Non-pigmented ciliary epithelial cell (primary cell): ENCODE measurements at places on chromosomes 6 and 20.
A peak's percentile ranks its signal among the peaks of the same experiment; 100 is the strongest.

DNA sequence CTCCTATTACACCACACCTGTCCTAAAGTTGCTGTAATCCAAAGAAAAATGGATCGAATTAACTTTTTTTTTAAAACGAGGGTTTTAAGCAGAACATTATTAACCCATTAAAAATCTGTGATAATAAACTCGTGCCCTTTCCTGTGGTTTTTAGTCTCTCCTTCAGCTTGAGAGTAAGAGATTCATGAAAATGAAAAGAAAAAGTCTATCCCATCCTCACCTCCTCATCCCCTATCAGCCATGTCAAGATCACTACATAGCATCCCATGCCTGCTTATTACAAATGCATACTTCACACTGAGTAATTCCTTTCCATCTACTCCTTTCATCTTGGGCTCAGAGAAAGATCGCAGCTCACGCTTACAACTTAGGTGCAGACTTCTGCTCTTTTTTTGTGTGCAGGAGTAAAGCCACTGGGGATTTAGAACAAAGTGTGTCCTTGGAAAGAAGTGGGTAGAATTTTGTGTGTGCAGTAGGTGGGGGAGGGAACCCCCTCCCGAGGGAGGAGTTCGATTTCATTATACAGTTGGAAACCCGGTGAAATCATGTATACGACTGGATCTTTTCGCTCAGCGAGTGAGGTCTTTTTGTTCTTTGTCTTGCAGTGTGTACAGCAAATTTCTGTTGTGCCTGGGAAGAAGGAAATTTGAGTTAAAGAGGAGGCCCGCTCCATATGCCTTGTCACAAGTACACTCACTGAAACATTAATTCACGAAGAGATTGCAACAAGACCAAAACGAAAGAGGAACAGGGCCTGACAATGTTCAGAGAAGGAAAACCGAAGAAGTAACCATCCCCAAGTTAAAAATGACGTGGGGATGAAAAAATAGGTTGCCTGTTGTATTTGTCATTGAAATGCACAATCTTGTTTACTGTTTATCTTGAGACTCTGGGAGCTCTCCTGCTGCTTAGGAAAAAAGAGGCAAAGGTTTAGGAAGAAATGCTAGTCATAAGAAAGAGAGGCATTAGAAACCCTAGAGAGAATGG lies 146.5 kb upstream of the ZNF217 start:
- no peak for DNase-seq

DNA sequence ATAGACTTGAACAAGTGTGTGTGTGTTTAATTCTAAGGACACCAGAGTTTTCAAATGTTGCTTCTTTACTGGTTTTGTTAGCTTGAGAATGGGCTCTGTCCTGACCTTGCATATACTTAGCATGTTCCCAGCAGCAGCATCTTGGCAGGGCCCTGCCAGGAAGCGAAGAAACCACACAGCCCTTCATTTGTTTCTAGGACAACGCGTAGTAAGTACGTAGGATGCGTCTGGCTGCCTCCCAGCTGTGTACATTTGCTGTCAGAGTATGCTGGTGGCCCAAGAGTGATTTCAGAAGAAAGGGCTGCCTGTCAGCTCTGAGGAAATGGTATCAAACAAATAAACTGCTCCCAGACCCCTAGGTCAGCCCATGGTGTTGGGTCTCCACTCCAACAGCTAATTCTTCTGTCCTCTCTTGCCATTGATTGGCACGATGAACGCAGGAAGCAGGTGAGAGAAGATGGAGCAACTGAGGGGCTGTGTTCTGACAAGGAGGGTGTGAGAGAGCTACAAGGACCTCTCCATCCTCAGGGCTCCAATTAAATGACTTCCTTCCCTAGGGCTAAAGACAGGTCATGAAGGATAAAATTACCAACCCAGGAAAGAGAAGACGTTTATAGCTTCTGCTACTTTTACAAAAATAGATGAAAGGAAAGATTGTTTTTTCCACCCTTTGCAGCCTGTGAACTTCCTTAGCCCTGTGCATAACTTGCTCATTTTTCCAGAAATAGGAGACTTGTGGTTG lies 55.9 kb upstream of the HDDC2 start:
- no peak for DNase-seq

- no peak for DNase-seq
Measured at GRCh38 chr6:38572186-38572813, 67.4 kb downstream of the BTBD9 start.

- DNase-seq: no peak
Measured at GRCh38 chr6:170280689-170281045, 10.2 kb downstream of the DLL1 start.

- DNase-seq: no peak
Measured at GRCh38 chr6:112204350-112204706, 50.0 kb downstream of the LAMA4 start.

GRCh38 chr6:55877283-55877682 lies 1.9 kb upstream of the BMP5 start:
- no peak for DNase-seq

DNA sequence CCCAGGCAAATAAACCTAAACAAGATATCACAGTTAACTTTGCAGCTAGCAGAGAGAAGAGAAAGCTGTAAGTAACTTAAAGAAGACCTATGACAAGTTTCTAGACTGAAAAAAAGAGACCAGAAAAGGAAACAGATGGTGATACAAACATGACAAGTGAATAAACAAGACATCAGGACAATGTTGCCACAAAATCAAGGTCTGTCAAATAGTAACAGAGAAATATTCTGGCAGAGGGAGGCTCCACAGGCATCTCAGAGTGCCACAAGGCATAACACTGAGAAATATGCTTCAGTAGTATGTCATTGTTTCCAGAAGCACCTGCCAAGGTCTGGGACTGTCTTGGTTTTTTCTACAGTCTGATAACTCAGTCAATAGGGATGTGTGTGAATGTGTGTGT lies 332.2 kb downstream of the KHDRBS2 start:
- DNase-seq: no peak

DNA sequence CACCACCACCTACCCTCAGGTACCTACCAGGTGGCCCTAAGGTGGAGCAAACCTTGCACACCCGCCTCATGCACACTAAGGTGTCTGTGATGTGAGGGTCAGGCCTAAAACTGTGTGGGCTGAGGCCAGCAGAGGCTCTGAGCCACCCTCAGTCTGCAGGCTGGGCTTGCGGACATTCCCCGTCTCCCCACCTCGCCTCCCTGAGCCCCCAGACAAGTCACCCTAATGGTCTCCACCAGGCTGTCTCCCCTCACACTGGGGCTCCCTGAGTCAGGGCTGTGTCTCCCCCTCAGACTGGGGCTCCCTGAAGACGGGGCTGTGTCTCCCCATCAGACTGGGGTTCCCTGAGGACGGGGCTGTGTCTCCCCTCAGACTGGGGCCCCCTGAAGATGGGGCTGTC lies 12.5 kb downstream of the PRPH2 start:
- DNase-seq: no peak

DNA sequence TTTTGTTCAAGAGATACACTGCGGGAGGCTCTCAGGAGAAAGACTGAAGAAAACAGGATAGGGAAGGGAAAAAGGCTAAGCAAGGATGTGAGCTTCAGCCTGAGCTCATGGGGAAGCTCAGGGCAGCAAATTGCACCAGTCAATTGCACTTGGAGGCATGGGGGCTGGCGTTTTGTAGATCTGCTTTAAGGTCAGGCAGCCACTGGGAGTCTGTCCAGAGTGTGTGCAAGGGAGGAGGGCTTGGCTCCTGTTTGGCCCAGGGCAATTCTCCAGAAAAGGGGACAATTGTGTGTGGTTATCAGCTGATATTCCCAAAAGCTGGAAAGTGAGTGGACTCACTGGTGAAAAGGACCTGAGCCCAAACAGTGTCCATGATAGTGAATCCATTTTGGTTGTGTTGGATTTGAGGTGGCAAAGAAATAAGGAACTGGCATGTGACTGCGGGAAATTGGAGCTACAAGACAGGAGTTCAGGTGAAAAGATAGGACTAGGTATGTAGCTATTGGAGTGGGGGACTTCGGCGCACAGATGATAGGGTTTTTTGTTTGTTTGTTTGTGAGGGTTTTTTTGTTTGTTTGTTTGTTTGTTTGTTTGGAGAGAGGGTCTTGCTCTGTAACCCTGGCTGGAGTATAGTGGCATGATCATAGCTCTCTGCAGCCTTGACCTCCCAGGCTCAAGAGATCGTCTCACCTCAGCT lies 22.3 kb upstream of the IER3 start:
- DNase-seq: no peak

GRCh38 chr6:39792540-39793450 lies 619 bp downstream of the DAAM2 start:
- no peak for DNase-seq

GRCh38 chr20:16803965-16804792 lies 56.0 kb downstream of the OTOR start:
- no peak for DNase-seq

DNA sequence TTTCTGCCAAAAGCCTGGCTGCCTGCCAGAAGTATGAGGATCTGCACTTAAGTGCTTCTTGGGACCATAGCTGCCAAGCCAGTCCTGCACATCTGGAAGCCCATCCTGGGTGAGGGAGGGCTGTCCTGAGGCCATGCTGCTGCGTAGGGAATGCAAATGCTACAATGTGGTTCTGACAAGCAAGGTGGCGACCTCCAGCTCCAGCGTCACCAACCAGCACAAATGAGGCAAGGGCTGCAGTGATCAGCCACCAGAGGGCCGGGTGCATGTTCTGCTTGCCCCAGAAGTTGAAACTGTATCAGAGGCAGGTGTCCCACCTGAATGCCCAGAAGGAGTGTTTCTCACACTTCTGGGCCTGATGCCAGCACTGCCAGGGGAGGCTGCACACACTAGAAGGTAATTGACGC lies 99.1 kb upstream of the KCNQ5 start:
- DNase-seq: no peak

- DNase-seq: no peak
Measured at GRCh38 chr6:145561095-145562072, 173.9 kb downstream of the EPM2A start.

GRCh38 chr6:81876971-81877370 lies 124.5 kb upstream of the TENT5A start:
- DNase-seq: no peak

- DNase-seq: no peak
Measured at GRCh38 chr20:63177785-63178445, 38.0 kb downstream of the YTHDF1 start.

DNA sequence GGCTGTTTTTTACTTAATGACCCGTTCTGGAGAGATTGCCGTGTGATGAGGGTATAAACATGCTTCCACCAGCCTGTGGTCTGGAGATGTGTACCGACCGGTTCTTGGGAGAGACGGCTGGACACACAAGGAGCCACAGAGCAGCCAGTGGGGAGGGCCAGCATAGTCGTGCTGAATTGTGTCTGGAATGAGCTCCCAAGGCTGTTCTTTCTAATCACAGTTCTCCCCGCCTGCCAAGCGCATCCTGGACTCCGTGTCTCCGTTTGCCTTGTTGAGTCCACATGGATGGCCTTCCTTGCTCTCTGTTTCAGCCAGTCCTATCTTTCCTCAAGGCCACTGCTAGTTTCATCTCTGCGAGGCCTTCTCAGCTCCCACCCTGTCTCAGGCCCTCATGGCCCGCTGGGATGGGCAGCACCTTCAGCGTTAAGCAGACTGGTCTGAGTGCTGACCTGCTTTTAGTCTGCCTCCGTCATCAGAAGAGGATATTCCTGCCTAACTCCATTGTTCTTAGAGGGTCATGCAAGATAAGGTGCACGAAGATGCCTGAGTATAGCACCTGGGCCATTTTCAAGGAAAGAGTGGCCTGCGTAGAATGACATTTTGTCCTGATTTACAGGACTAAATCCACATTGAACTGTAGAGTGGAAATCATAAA lies 20.6 kb downstream of the MANBAL start:
- no peak for DNase-seq

DNA sequence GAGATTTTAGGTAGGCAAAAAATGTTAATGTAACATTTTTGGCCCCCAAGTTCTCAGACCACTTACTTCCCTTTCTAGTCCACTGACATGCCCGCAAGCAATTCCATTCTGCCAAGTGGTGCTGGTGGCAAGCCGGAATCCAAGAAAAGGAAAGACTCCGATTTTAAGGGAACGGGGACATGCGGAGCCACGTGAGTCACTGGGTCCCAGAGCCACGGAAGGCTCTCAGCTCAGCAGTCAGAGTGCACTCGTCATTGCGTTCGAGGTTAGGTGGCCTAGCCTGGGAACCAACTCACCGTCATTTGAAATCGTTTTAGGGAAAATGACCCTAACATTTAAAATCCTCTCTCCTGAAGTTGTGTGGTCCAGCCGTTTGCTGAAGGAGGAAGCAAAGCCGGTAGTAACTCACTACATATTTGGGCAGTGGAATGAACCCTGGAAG lies 711 bp upstream of the SIRT5 start:
- peak; percentile 11 for DNase-seq

GRCh38 chr6:150081702-150082101 lies 12.8 kb upstream of the ULBP3 start:
- no peak for DNase-seq

DNA sequence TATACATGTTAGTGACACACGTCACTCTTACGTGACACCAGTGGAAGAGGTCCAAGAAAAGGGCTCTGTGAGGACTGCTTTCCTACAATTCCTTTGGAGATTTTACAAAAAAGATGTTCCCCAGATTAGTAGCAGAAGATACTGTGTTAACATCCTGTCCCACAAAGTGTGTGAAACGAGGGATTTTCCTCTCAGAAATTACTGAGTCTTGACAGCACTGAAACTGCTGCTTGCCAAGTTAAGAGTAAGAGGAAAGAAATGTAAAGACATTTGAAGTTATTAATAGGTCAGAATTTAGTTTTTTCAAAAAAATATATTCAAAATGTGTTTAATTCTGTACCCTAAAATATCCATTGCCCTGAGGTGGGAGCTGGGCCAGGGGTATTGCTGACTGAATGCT lies 58.8 kb upstream of the MAP7 start:
- DNase-seq: peak; percentile 62

GRCh38 chr20:8331740-8332412 lies 199.8 kb downstream of the PLCB1 start:
- peak; percentile 17 for DNase-seq

DNA sequence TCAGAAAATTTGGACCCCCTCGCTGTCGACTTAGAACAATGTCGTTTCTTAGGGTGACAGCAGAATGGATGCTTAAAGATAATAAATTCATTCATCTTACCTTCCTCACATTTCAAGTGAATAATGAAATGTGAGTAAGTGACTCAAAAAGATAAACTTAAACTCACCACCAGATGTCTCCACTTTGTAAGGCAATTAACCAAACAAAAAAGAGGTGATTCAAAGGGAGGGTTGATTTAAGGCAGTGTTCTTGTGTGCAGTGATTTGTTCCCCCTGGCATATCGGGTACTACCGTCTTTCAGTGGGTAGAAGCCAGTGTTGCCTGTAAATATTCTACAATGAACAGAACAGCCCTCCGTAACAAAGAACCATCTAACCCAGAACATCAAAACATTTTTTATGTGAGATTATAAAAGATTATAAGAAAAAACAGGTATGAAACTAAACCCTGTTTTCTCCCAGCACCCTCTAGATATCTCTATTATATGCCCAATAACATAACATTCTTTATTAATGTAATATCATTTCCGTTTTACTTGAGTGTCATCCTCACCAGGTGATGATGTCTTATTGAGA lies 589.7 kb downstream of the CBLN4 start:
- DNase-seq: no peak

- DNase-seq: peak; percentile 11
Measured at GRCh38 chr20:46230801-46231282, 77.5 kb downstream of the CDH22 start.
